Left hindlimb (tissue), 1 donor: ENCODE measurements at places on chromosomes 5 and 9.

DNA sequence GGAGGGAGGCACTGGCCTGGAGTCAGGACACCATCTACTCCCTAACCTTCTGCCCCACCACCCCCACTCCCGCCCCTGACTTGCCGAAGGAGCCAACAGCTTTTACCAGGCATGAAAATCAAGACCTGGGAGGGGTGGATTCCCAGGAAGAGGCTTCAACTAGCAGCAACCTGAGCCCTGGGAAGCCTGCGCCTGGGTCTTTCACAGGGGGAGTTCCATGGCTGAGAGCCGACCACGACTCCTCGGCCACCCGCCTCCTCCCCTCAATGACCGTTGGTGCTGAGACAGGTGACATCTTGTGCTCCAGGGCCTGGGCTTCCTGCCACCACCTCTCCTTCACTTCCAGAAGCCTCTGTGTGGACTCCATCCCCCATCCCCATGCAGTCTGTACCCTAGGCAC, 37.1 kb downstream of the BARX1 start:
- no peak for DNase-seq

GRCh38 chr5:152358861-152359568, 46.1 kb downstream of the NMUR2 start:
- no peak for DNase-seq

- DNase-seq = no peak
Observed at GRCh38 chr9:104107799-104108198, 13.7 kb downstream of the SMC2 start.

GRCh38 chr9:95923794-95924193, 48.3 kb downstream of the ERCC6L2 start:
- no peak for DNase-seq

DNA sequence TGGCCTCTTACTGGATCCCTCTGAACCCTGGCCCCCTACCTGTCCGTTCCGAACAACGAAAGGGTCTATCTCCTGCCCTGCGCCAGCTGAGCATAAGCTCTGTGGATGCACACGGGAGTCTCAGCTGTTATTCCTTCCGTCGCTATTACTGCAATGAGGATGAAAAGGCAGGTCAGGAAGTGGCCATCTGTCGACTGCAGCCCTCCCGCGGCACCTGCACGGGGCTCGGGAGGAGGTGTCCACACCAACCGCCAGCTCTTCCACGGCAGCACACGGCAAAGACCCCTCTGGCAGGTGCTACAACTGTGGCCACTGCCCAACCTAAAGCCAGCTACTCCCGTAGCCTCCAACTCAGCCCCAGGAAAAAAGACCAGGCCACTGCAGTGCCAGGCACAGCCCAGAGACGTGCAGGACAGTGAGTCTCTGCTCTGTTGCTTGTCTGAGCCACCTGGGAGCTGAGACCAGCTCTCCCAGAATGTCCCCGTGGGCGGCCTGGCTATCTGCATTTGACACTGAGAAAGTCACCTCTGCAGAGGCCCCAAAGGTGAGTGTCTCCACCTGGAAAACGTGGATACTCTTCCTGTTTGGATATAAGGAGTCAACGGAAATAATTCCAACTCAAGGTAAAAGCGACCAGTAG, 19.1 kb downstream of the CAMSAP1 start:
- no peak for DNase-seq

DNA sequence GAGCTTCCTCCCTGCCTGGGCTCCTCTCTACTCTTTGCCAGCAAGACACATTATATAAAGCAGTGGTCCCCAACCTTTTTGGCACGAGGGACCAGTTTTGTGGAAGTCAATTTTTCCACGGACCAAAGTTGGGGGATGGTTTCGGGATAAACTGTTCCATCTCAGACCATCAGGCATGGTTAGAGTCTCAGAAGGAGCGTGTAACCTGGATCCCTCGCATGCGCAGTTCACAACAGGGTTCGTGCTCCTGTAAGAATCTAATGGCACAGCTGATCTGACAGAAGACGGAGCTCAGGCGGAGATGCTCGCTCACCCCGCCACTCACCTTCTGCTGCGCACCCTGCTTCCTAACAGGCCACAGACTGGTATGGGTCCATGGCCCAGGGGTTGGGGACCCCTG, 142.8 kb downstream of the LIFR start:
- DNase-seq = no peak

DNA sequence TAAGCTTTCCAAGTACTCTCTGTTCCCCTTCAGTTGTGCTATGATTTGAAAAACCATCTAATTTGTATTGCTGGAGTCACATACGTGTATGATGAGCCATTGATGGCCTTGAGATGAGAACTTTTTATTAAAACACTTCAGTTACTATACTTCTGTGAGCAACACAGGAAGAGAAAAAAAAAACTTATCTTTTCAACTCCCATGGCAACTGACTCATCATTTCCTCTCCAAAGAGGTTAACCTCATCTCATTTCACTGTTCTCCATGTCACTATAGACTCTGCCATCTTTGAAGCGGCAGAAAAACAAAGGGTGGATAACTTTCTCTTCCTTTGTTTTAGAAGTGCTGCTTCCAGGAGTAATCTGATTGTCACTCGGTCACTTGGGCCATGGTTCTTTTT, 104.3 kb upstream of the PCSK1 start:
- DNase-seq = no peak

DNA sequence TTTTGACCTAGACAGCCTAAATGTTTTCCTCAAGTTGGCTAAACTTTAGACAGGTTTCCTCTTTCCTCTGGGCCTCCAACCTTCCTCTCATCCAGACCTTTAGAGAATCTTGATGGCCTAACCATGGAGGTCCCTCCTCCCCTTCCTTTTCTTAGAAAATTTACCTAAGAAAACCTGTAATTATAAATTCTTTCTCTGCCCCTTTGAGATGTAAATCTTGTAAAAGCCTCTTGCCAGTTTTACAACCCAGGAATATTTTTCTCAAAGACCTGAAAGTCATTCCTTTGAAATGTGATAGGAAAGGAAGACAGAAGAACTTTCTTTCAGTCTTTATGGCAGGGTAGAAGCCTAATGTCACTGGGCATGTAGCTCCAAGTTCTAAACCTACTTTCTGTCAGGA, 1752.6 kb upstream of the C9orf72 start:
- no peak for DNase-seq

DNA sequence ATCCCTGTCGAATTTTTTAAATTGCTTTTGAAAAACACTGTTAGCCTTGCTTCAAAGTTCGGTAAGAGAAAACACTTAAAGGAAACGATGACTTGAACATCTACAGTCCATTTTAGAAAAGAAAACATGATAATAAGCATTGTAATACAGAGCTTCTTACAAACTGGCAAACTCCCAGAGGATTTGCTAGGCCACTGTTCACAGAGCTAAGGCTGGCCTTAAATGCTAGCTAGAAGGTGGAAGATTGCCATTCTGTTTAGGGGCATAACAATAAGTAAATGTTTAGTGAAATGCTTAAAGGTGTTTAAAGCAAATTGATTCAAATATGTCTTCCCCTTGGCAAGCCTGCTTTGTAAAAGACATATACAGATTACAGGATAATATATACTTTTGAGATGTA, 169.6 kb downstream of the TLE4 start:
- no peak for DNase-seq

DNA sequence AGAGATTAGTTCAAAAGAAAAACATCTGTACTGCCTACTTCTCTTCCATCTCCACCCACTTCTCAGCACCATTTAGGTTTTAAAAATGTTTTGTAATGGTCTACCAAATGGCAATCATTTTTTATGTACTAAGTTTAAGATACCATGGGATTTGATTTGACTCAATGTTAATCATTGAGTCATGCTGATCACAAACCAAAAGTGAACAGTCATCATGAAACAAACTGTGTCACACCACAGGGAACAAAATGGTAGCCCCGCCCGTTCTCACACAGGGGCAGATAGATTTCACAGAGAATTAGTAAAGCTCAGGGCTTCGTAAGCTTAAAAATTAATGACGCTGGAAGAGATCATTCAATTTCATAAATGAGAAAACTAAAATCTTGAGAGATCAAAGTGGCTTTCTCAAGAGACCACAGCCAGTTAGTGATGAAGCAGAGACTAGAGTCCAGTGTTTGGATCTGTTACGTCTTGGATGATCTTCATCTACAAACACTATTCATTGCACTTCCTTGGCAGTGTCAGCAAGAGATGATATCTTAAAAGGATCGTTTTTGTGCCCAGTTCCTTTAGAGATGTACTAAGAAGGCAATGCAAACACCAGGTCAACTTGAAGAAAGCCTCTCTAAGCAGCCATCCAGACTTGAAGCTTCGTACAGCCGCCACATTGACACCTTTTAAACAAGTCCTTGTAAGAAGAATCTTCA, 33.9 kb upstream of the TRIO start:
- DNase-seq = no peak

DNA sequence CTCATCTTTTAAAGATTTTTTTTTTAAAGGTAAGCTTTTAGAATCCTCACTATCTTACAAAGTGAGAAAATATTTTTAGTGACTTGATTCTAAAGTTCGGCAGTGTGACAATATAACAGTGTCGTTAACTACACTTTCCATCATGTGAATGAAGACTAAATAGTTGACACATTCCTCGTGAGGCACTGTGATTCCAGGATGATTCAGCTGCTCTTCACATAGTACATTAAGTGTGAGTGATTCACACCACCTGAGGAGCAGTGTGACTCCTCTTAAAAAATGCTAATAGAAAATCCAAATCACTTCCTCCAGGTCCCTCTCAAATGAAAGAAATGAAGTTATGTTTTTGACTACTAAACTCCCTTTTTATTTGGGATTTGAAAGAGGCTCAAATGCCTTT, 589.5 kb downstream of the GABRG2 start:
- DNase-seq = no peak

GRCh38 chr9:102135768-102136167, 397.3 kb upstream of the GRIN3A start:
- no peak for DNase-seq

GRCh38 chr5:882253-883183, 10.1 kb downstream of the BRD9 start:
- DNase-seq = no peak

DNA sequence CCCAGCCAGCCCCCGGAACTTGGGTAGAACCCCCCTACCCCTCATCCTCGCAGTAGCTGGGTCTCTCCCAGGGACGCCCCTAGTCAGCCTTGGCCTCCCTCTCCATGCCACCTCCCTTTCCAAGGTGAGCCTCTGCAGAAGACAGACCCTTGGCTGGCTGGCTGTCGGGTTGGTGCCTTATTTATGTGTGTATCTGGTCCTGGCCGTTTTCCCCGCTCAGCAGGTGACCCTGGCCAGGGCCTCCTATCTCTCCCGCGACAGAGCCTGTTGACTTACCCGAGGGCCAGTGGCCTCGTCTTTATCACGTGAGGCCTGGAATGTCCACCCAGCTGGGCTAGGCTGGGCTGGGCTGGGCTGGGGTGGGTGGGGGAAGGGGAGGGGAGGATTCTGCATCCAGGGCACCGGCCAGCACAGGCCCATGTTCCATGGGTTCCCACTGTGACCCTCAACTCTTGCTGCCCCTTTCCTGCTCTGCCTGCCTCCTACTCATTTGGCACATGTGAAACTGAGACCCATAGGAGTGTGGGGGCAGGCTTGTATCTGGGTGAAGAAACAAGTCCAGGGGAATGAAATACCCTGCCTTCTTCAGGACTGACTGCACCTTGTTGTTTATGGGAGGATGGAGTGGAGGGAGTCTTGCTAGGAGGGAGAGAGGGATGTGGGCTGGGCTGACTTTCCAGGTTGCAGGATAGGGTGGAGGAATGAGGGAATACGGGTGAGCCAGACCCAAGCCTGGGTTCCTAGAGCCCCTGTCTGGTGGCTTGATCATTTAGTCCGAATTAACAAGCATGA, 3.1 kb downstream of the CXXC5 start:
- DNase-seq = peak; percentile 45

DNA sequence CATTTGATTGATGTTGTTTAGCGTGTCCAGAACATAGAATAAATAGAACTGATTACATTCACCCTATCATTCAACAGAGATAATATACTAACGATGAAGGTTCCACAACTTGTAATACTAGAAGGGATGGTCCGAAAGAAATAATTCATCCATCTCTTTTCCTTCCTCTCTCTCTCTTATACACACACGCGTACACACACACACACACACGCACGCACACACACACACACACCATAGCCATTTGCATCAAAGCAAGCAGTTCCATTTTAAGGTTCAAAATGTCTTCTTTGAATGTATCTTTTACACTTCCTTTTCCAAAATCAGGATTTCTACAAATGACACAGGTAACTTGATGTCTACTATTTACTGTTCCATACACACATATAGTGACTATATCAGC, 887 bp downstream of the GDA start:
- no peak for DNase-seq

DNA sequence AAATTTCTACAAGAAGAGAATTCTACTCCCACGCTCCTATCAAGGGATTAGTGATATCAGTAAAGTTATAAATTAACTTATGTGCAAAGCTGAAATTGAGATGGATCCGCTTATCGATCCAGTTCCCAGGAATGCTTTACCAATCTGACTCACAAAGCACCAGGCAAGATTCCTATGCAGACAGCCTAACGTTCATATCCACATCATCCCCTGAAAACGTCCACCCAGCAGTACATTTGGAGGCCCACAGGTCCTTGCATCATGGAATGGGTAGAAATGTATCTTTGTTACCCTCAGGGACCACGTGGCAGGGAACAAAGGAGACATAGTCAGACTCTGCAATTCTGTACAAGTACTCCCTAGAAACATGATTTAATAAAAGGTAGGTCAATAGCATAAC, 147.4 kb downstream of the ESM1 start:
- no peak for DNase-seq

GRCh38 chr5:86858442-86858841, 240.7 kb downstream of the COX7C start:
- DNase-seq = no peak

DNA sequence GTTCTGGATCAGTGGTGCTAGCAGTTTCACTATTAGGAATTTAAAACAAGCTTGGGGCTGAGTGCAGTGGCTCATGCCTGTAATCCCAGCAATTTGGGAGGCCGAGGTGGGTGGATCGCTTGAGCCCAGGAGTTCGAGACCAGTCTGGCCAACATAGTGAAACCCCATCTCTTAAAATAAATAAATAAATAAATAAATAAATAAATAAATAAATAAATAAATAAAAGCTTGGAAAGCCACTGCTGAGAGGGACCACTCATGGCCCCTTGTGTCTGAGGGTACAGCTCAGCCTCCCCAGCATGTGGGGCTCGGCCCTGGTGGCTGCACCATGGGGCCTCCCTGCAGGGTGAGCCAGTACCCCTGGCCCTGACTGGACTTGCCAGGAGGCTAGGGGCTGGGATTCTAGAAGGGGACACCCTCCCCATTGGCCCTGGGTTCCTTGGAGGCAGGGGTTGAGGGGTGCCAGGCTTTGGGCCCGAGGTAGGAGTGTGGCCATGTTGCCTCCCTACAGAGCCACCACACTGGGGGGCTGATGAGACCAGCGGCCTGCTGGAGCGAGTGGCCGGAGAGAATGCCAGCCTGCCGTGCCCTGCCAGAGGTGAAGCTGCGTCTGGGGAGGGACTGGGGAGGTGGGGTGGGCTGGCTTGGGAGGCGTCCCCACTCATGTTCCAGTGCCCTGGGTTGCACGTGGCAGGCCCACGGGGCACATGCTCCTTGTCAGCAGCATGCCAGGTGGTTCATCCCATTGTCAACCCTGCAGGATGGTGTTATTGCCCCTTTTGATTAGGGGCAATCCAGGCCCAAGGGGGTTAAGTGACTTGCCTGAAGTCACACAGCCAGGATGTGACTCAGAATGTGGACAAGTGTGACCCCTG, 76.5 kb downstream of the HMCN2 start:
- no peak for DNase-seq
